Kidney (tissue), 22 donors: ENCODE measurements at places on chromosomes 6 and 20.
A peak's percentile ranks its signal among the peaks of the same experiment; 100 is the strongest.

- DNase-seq = no peak
Observed at GRCh38 chr6:160253292-160253691, 5.3 kb downstream of the SLC22A2 start.

- no peak for DNase-seq
Observed at GRCh38 chr6:52098721-52099120, 11.3 kb upstream of the PKHD1 start.

GRCh38 chr6:139882234-139882633, 507.8 kb upstream of the CITED2 start:
- DNase-seq = peak; percentile 51

GRCh38 chr20:21609221-21609620, 95.4 kb upstream of the NKX2-2 start:
- DNase-seq = no peak

- no peak for DNase-seq
Observed at GRCh38 chr6:70985156-70985555, 28.3 kb upstream of the B3GAT2 start.

DNA sequence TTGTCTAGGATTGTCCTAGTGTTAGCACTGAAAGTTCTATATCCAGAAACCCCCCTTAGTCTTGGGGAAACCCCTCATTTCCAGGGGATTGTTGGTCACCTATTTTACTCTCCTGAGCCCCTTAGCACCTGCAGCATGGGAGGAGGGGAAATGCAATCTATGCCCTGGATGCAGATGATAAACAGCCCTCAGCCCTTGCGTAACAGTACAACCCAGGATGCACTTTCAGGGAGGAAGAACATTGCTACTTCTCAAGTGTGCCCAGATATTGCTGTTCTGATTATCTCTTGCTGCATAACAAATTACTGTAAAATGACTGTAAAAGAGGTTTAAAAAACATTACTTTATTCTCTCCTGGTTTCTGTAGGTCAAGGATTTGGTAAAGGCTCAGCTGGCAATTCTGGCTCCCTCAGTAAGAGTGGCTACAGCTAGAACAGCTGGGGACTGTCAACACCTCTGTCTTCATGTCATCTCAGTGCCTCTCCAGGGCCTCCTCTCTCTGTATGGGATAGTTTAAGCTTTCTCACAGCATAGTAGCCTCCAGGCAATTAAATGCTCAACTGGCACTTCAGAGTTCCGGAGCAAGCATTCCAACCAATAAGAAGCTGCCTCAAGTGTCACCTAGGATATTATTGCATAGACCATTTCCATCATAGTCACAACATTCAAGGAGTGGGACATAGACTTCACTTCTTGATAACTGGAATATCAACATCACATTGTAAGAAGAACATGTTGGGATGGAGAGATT, 117.8 kb upstream of the FOXO3 start:
- no peak for DNase-seq

GRCh38 chr20:62511300-62511914, 35.6 kb upstream of the GATA5 start:
- no peak for DNase-seq
